ENCODE measurements at places on chromosomes 2 and 18. TPM values are rescaled to one million over a fixed set of nuclear protein-coding genes. Genes with fewer than 3 reads are reported as not detected.

Gene PLGLB2
- 0.76 TPM for polyA plus RNA-seq

Gene TRMT61B
- polyA plus RNA-seq: 21.8 TPM

Gene NLRC4
- polyA plus RNA-seq: not detected

Gene RAD51AP2
- polyA plus RNA-seq: not detected

Gene CEP76
- polyA plus RNA-seq: 7.9 TPM

Gene CXCR1
- not detected for polyA plus RNA-seq

Gene GALNT5
- polyA plus RNA-seq: 3.2 TPM

Gene RGPD3
- polyA plus RNA-seq: 0.12 TPM

Gene ID2
- 221 TPM for polyA plus RNA-seq

Gene MDH1
- polyA plus RNA-seq: 224 TPM

Gene POMC
- polyA plus RNA-seq: not detected

DNA sequence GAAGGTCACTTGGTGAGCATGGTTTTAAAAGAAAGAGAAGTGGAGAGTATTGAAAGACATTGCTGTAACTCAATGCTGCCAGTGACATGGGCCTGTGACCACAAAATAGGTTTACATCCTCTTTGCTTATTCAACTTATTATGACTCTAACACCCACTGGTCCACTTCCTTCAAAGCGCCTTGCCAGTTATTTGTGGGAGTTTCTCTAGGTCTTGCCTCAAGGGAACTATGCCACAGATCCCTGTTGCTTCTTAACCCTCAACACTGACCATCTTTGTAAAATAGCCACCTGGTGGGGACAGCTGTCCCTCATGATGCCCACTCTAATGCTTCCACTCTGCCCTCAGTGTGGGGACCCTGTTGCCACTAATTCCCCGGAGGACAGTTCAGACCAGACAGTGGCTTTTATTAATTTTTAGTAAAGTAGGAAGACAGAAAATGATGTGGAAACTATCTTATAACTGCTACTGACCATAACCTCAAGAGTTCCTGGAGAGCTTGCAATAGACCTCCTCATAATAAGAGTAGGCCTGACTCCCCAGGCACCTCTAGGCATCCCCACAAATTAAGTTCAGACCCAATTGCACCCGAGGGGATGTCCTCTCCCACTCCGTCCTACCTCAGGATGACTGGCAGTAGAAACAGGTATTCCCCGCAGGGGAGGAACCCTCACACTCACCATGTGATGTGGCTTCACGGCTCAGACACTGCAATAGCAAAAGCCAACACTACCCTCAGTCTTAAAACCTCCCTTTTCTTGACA, 31.3 kb upstream of the SLC25A52 start:
- DNase-seq: no peak

DNA sequence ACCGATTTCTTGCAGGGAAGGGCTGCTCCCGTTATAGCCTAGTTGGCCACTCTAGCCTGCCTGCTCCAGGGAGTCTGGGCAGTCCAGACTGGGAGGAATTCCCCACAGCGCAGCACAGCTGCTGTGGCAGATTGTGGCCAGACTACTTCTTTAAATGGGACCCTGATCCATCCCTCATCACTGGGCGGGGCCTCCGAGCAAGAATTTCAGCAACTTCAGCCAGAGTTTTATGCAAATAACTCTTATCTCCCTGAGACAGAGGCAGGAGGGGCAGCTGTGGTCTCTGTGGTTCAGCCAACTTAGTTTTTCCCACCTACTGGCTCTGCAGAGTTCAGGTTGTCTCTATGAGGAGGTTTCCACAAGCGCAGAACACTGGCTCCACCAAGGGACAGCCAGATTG, 1583.2 kb downstream of the SUCLG1 start:
- no peak for DNase-seq

DNA sequence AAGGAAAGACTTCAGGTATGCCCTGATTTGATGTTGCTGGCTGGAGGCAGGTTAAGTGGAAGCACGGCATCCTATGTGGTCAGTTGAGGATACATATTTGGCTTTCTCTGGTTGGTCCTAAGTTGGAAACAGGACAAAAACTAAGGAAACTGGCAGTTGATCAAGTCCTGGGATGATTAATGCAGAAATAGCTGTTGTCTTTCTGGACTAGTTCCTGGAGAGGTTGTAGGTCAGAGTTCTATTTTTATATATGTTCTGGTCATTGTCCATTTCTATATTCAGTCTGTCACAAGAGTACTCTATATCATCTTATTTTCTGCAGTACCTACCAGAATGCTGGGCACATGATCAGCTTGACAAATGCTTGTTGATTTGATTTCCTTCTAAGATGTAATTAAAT, 4.0 kb upstream of the SLC35F5 start:
- no peak for DNase-seq

GRCh38 chr2:168679081-168679480, 123.4 kb upstream of the NOSTRIN start:
- no peak for DNase-seq

- no peak for DNase-seq
These were observed 88.0 kb downstream of the C1D start for GRCh38 chr2:67974559-67975430.

GRCh38 chr2:73112913-73113854, at the start of gene RAB11FIP5:
Gene RAB11FIP5, minus strand, starts transcription at chr2:73112948. Its CDS starts 171 bp downstream, at chr2:73112777.
- DNase-seq: peak; percentile 67

DNA sequence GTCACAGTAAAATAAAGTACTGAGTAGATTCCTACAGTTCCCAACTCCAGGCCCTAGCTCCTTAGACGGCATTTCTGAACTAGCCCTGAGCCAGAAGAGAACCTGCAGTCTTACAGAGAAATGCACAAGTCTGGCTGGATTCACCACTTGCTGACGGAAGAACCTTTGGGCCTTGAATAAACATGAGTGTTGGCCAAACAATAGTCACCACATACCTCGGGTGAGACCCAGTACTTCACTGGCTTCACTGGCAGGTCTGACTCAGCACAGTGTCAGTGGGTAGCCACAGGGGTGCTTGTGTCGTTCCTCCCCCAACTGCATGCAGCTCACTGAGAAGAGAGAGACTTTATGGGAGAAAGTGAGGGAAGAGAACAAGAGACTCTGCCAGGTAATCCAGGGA, 88.9 kb downstream of the TMEM185B start:
- peak; percentile 27 for DNase-seq

DNA sequence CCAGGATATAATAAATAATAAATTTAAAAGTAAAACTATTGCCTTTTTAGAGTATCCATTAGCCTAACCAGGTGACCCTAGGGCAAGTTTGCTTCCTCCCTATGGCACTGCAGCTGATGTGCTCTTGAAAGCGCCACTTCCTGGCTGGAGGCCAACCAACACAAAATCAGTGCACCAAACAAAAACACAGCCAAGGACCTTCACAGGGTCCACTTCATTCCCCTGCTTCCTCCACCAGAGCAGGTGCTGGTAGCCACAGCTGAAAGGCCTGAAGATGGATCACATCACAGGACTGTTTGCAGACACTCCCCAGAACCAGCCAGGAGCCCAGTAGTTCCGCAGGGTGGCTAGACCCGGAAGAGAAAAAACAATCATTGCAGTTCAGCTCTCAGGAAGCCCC, 108.8 kb downstream of the TWIST2 start:
- no peak for DNase-seq

DNA sequence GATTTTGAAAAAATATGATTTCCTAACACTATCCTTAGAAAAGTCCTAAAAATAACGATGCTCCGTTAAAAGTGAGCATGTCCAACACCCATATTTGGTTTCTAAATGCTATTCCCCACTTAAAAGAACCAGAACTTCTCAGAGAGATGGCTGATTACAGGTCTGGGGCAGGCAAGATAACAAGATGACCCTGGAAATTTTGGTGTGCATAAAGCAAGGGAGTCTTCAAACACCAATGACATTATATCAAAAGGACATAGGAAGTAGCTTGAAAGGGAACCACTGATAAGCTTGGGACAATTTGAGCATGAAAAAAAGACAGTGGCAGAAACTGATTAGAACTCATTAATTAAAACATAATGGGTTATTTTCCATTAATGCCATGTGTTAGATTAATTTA, 17.9 kb downstream of the STK17B start:
- no peak for DNase-seq
